ENCODE measurements at places on chromosomes 6 and 20.

DNA sequence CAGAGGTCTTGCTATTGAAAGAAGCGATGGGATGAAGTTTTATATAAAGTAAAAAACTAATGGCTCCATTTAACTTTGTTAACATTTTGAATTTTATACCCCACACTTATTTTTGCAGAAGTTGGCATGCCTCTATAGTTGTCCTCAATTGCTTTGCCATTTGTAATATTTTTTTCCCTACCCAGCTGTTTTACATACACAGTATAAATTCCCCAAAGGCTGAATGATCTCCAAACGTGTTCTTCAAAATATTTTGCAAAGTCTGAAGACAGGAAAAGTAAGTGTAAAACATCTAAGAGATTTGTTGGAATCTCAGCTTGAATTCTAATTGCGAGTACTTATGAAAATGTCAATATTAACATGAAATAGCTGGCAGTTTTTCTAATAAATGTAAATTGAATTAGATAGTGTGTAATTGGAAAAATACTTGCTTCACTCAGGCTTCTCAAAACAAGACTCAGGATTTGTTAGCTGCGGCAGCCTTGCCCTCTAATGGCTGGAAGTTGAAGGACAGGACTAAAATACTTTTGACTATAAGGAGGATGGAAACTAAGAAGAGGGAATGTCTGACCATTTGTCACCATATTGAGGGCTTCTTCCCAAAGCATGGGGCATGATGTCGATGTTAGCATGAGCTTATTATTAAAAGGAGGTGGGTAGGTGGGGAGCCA, 226.8 kb downstream of the UST start:
- no peak for DNase-seq
- H3K27me3 ChIP-seq = peaks cover 7% of the 10 kb centered on the region
- no peaks in the 10 kb centered on the region for H3K4me1 ChIP-seq
- no peak overlapping the region for H3K27ac ChIP-seq
- H3K4me3 ChIP-seq = no peak overlapping the region
- H3K36me3 ChIP-seq = no peaks in the 10 kb centered on the region

- no peak for DNase-seq
- no peaks in the 10 kb centered on the region for H3K27me3 ChIP-seq
- no peaks in the 10 kb centered on the region for H3K36me3 ChIP-seq
- no peaks in the 10 kb centered on the region for H3K4me1 ChIP-seq
- H3K27ac ChIP-seq = no peak overlapping the region
- H3K4me3 ChIP-seq = no peak overlapping the region
Observed at GRCh38 chr20:39429726-39430125, 467.6 kb downstream of the DHX35 start.

DNA sequence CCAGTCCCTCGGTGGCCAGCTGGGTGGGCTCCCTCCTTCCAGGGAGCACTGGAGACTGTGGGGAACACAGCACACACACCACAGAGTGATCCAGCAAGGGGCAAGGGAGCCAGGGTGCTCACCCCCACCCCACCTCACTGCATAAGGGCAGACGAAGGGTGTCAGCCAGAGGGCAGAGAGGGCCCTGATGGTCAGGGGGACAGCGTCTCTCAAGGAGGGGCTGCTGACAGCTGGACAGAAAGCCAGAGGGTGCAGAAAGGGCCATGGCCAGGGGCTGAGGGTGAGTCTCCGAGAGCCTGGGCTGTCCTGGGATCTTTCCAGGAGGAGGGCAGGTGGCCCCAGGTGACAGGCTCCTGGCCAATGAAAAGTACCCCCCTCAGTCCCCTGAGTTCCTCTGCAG, 73.4 kb upstream of the PMEPA1 start:
- no peak overlapping the region for H3K27ac ChIP-seq
- H3K36me3 ChIP-seq = no peaks in the 10 kb centered on the region
- no peak for DNase-seq
- H3K27me3 ChIP-seq = no peaks in the 10 kb centered on the region

- H3K36me3 ChIP-seq = no peaks in the 10 kb centered on the region
- no peak overlapping the region for H3K4me3 ChIP-seq
- peaks cover 43% of the 10 kb centered on the region for H3K4me1 ChIP-seq
- no peak for DNase-seq
Observed at GRCh38 chr6:12543953-12544352, 172.6 kb upstream of the PHACTR1 start.

DNA sequence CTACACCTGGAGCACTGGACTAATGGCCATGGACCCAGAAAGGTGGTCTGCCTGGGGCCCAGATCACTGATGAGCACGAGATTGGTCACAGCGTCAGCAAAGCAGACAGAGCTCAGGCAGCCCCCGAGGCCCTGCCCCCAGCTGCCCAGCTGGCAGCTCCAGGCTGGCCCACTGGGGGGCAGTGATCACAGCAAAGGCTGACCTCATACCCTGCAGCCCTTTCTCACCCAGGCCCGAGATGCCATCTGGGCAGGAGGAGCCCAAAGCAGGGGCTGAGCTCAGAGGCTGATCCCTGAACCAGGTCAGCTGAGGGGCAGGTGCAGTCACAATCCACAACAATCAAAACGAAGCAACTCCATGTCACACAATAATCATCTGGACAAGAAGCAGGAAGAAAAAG, 4.1 kb downstream of the MAP1LC3A start:
- H3K27ac ChIP-seq = no peak overlapping the region
- H3K36me3 ChIP-seq = no peaks in the 10 kb centered on the region
- no peaks in the 10 kb centered on the region for H3K27me3 ChIP-seq
- H3K4me3 ChIP-seq = no peak overlapping the region

GRCh38 chr6:42440027-42440426, 11.7 kb downstream of the TRERF1 start:
- DNase-seq = no peak
- no peaks in the 10 kb centered on the region for H3K36me3 ChIP-seq
- peaks cover 2% of the 10 kb centered on the region for H3K27me3 ChIP-seq
- H3K4me3 ChIP-seq = no peak overlapping the region

- no peak overlapping the region for H3K4me3 ChIP-seq
- no peak for DNase-seq
- H3K27ac ChIP-seq = no peak overlapping the region
Observed at GRCh38 chr20:25489221-25489871, 81.9 kb downstream of the GINS1 start.

- H3K4me1 ChIP-seq = peaks cover 3% of the 10 kb centered on the region
- DNase-seq = no peak
- H3K27ac ChIP-seq = no peak overlapping the region
- H3K27me3 ChIP-seq = no peaks in the 10 kb centered on the region
- no peaks in the 10 kb centered on the region for H3K36me3 ChIP-seq
Observed at GRCh38 chr6:85412911-85413430, 36.9 kb upstream of the NT5E start.

GRCh38 chr20:44959082-44959637, 1.0 kb downstream of the TOMM34 start:
- H3K36me3 ChIP-seq = peaks cover 18% of the 10 kb centered on the region
- no peaks in the 10 kb centered on the region for H3K27me3 ChIP-seq
- peak overlapping the region; percentile 68 for H3K27ac ChIP-seq
- peaks cover 28% of the 10 kb centered on the region for H3K4me1 ChIP-seq

DNA sequence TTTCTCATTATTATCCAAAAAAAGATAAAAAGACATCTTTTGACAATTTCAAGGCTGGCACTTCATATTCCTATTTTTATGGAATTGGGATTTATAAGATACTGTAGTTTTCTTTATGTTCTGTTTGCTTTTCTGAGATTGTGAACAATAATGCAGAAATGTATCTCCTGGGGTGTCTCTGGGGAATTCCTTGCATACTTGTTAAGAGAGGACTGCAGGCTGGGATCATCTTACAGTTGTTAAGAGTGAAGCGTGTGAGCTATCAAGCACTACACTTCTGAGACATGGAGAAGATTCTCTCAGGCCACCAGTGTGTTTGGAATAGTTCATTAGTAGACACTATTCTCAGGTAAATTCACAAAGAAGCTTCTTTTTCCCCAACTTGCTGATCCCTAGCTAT, 963.3 kb upstream of the GJE1 start:
- no peak for DNase-seq
- H3K27me3 ChIP-seq = no peaks in the 10 kb centered on the region
- H3K36me3 ChIP-seq = no peaks in the 10 kb centered on the region
- H3K27ac ChIP-seq = no peak overlapping the region
- no peak overlapping the region for H3K4me3 ChIP-seq
- no peaks in the 10 kb centered on the region for H3K4me1 ChIP-seq

GRCh38 chr6:11772109-11772825, 6.3 kb downstream of the ADTRP start:
- peaks cover 45% of the 10 kb centered on the region for H3K4me1 ChIP-seq
- no peaks in the 10 kb centered on the region for H3K36me3 ChIP-seq
- DNase-seq = peak; percentile 60
- peak overlapping the region; percentile 94 for H3K27ac ChIP-seq
- no peaks in the 10 kb centered on the region for H3K27me3 ChIP-seq
- no peak overlapping the region for H3K4me3 ChIP-seq

GRCh38 chr6:29791162-29791561, 36.5 kb upstream of the HLA-G start:
- no peak overlapping the region for H3K27ac ChIP-seq
- H3K27me3 ChIP-seq = peaks cover 27% of the 10 kb centered on the region
- H3K36me3 ChIP-seq = no peaks in the 10 kb centered on the region
- DNase-seq = no peak
- H3K4me3 ChIP-seq = no peak overlapping the region

GRCh38 chr6:71268735-71269437, 19.7 kb upstream of the OGFRL1 start:
- H3K27ac ChIP-seq = no peak overlapping the region
- no peaks in the 10 kb centered on the region for H3K4me1 ChIP-seq
- H3K36me3 ChIP-seq = no peaks in the 10 kb centered on the region
- no peaks in the 10 kb centered on the region for H3K27me3 ChIP-seq

GRCh38 chr6:24996269-24996836, 60.6 kb upstream of the RIPOR2 start:
- no peaks in the 10 kb centered on the region for H3K27me3 ChIP-seq
- H3K4me3 ChIP-seq = no peak overlapping the region
- no peaks in the 10 kb centered on the region for H3K4me1 ChIP-seq
- DNase-seq = no peak

DNA sequence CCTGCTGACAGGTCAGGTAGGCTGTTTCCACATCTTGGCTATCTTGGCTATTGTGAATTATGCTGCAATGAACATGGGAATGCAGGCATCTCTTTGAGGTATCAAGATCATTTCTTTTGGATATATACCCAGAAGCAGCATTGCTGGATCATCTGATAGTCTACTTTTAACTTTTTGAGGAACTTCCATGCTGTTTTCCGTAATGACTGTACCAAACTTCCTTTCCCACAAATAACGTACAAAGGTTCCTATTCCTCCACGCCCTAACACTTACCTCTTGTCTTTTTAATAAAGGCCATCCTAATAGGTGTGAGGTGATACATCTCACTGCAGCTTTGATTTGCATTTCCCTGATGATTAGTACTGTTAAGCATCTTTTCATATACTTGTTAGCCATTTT, 338.7 kb upstream of the RUNX2 start:
- H3K4me1 ChIP-seq = no peaks in the 10 kb centered on the region
- H3K36me3 ChIP-seq = no peaks in the 10 kb centered on the region

GRCh38 chr6:49430866-49431265, 32.2 kb downstream of the MMUT start:
- H3K4me1 ChIP-seq = peaks cover 2% of the 10 kb centered on the region
- H3K36me3 ChIP-seq = peaks cover 3% of the 10 kb centered on the region
- DNase-seq = peak; percentile 74
- no peak overlapping the region for H3K4me3 ChIP-seq

DNA sequence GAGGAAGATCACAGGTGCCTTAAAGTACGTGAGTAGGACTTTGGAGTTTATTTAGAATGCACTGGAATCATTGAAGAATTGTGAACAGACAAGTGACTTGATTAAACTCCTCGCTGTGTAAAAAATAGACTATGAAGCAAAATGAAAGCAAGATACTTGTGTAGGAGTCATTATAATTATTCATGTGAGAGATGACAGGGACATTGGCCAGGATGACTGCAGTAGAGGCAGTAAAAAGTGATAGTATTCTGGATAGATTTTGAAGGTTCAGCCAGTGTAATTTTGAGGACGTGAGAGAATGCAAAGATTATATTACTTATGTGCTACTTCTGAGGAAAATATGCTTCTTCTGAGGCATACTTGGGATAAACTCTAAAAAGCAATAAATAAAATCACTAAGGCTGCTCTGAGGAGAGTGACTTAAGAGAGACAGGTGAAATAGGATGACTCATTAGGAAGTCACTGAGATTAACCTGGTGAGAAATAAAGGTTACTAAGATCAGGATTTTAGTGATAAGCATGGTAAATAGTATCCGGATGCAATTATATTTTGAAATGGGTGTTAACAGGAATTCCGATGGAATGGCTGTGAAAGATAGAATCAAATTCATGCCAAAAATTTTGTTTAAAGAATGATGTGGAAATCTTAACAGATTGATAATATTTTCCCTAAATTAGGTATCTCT, 202.0 kb downstream of the CENPW start:
- no peak for DNase-seq
- no peak overlapping the region for H3K27ac ChIP-seq
- no peak overlapping the region for H3K4me3 ChIP-seq
- H3K27me3 ChIP-seq = no peaks in the 10 kb centered on the region

GRCh38 chr6:126374372-126374771, 34.5 kb downstream of the CENPW start:
- no peak for DNase-seq
- H3K36me3 ChIP-seq = no peaks in the 10 kb centered on the region
- no peak overlapping the region for H3K27ac ChIP-seq
- no peaks in the 10 kb centered on the region for H3K4me1 ChIP-seq

GRCh38 chr6:158835616-158836221, 16.6 kb upstream of the EZR start:
- H3K36me3 ChIP-seq = no peaks in the 10 kb centered on the region
- no peaks in the 10 kb centered on the region for H3K4me1 ChIP-seq
- no peak overlapping the region for H3K27ac ChIP-seq
- H3K27me3 ChIP-seq = peaks cover 2% of the 10 kb centered on the region
- DNase-seq = no peak

- DNase-seq = no peak
- H3K27ac ChIP-seq = no peak overlapping the region
- H3K36me3 ChIP-seq = no peaks in the 10 kb centered on the region
- no peak overlapping the region for H3K4me3 ChIP-seq
Observed at GRCh38 chr20:24502661-24503060, 33.2 kb downstream of the SYNDIG1 start.

DNA sequence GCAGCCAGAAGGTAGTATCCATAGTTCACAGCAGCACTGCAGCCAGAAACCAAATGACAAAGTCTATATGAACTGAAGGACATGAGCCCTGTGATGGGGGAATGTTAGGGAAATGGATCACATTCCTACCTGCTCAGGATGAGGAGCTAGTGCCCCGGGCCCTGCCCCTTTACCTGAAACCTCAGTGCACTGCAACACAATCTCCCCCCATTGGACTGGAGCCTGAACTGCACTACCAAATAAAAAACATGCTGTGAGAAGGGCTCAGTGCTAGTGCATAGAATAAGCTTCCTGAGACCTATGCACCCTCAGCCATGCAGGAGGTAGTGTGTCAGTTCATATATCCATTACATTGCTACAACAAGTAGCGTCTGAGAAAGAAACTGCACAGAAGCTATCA, 477.8 kb downstream of the HACE1 start:
- no peak overlapping the region for H3K4me3 ChIP-seq
- DNase-seq = no peak
- H3K27me3 ChIP-seq = no peaks in the 10 kb centered on the region
- no peak overlapping the region for H3K27ac ChIP-seq

GRCh38 chr20:59033616-59034165, 1.6 kb upstream of the ATP5F1E start:
- H3K4me3 ChIP-seq = no peak overlapping the region
- H3K27ac ChIP-seq = no peak overlapping the region
- H3K4me1 ChIP-seq = peaks cover 33% of the 10 kb centered on the region
- H3K27me3 ChIP-seq = no peaks in the 10 kb centered on the region
- DNase-seq = no peak
- H3K36me3 ChIP-seq = peaks cover 17% of the 10 kb centered on the region

All from endothelial cell of umbilical vein (primary cell).